ENCODE measurements at places on chromosomes 5 and 9. TPM values are rescaled to one million over a fixed set of nuclear protein-coding genes. Genes with fewer than 3 reads are reported as not detected.

SH3TC2 gene
- 15.1 TPM for total RNA-seq

OSMR gene
- total RNA-seq: 24.7 TPM

KCTD16 gene
- total RNA-seq: 1.6 TPM

CXXC5 gene
- 28.0 TPM for total RNA-seq

SMIM33 gene
- not detected for total RNA-seq

SPINK6 gene
- total RNA-seq: not detected

TAF1L gene
- not detected for total RNA-seq

LRRC70 gene
- 18.1 TPM for total RNA-seq

TOR4A gene
- 2.0 TPM for total RNA-seq

PHF24 gene
- total RNA-seq: 0.69 TPM

PKD2L2 gene
- total RNA-seq: 0.21 TPM

CATSPER3 gene
- not detected for total RNA-seq

C9orf43 gene
- total RNA-seq: 0.74 TPM

GSN gene
- 405 TPM for total RNA-seq

C1QTNF2 gene
- total RNA-seq: 17.1 TPM

DOCK8 gene
- total RNA-seq: 12.5 TPM

NUTM2G gene
- total RNA-seq: not detected

TAF11L10 gene
- total RNA-seq: not detected

HMCN2 gene
- total RNA-seq: 15.9 TPM

STARD4 gene
- total RNA-seq: 77.2 TPM

FOXE1 gene
- total RNA-seq: not detected

IL3 gene
- total RNA-seq: not detected

PCDHGB6 gene
- 12.0 TPM for total RNA-seq

DNAJC25 gene
- 10.3 TPM for total RNA-seq

KIF12 gene
- 0.42 TPM for total RNA-seq

ZNF658 gene
- total RNA-seq: 18.9 TPM

PCDHGA9 gene
- total RNA-seq: 12.5 TPM

ZNF883 gene
- 2.9 TPM for total RNA-seq

TMEFF1 gene
- total RNA-seq: 2.0 TPM

ENG gene
- total RNA-seq: 16.4 TPM

FREM1 gene
- 53.2 TPM for total RNA-seq

TSPAN17 gene
- 19.3 TPM for total RNA-seq

PCDHGA11 gene
- total RNA-seq: 12.5 TPM

PCDHGB3 gene
- total RNA-seq: 7.3 TPM

HTR1A gene
- not detected for total RNA-seq

All from urinary bladder (tissue), 4 donors.